Neural crest cell (in vitro differentiated cells): ENCODE measurements at places on chromosomes 7 and 10.

GRCh38 chr10:125661941-125662515, 20.9 kb downstream of the TEX36 start:
- no peak for DNase-seq

DNA sequence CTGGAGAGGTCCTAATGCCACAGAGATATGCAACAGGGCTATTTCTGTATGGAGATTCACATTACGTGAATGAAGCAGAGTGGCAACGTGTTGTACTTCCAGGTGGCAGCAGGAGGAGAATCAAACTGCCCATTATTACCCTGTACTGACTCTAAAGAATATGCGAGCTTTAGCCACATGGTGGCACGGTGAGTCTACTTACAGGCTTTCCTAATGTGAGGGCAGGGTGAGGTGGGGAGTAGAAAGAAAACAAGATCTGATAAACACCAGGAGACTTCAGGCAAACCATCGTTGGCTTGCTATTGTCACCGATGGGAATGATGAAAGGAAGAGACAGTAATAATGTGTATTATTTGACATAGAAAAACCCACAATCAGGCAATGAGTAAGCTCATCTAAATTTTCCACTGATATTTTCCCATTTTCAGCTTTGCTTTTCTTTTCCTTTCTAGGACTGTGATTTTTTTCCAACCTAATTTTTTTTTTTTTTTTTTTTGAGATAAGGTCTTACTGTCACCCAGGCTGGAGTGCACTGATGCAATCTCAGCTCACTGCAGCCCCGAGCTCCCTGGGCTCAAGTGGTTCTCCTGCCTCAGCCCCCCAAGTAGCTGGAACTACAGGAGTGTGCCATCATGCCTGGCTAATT, 164.3 kb downstream of the BTAF1 start:
- DNase-seq, result peak; percentile 53

DNA sequence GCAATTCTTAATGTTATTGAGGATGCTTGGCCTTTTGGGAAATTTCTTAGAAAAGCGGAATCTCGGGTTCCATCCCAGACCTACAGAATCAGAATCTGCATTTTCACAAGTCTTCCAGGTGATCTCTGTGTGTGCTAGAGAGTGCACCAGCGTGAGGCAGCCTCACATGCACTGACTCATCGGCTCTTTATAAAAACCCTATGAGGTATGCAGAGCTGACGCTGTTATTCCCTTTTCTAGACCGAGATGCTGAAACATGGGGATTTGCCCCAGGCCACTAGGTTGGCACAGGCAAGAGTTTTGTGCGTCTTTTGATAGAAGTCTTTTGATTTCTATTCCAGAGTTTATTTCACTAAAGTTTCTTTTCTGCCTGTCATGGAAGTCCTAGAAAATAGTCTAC, 61.2 kb downstream of the CDCA7L start:
- DNase-seq, result no peak

DNA sequence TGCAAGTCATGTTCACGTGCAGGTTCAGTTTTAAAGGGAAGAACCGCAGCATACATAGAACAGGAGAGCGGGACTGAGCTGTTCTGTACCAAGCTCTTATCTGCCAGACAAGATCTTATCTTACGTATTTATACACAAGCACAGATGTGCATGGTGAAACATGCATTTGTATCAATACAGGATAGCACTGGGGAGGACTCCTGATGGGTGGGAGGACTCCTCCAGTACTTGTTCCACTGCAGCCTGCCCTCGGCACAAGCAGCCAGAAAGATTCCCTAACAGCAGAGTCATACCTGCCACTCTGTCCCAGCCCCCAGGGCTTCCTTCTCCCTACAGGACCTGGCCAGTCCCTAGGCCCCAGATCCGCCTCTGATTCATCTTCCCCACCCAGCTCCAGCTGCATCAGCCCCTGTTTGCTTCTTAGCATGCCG, 13.2 kb upstream of the PRKCQ start:
- no peak for DNase-seq

GRCh38 chr10:113732966-113733365, 18.5 kb upstream of the PLEKHS1 start:
- no peak for DNase-seq

DNA sequence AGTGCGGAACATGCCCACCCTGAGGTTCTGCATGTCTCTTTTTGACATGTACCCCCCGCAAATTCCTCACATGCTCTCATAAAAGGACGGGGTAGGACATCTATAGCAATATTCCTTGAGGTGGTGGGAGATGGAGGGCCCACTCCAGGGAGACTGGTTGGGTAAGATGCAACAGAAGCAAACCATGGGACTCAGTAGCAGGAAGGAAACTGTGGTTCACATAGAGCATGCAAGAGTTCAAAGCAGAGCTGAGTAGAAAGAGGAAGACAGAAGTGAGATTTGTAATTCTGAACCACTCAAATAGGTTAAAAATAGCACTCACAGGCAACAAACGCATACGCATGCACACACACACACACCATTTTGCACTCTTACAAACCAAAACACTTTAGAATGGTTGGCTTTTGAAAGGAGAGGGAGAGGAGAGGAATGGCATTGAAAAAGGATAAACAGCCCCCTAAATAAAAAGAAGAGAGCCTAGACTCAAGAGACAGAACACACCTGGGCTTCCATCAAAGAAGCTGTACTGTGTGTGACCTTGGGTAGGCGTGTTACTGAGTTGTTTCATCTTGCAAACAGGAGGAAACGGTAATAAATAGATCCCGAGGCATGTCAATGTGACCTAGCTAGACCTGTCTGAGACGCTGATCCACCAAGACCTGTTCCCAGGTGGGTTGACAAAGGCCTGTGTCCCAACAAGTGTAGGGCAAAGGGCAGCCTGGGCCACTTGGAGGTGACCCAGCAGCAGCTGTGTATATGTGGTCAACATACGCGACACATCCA, 77.6 kb upstream of the LRRC4 start:
- no peak for DNase-seq

DNA sequence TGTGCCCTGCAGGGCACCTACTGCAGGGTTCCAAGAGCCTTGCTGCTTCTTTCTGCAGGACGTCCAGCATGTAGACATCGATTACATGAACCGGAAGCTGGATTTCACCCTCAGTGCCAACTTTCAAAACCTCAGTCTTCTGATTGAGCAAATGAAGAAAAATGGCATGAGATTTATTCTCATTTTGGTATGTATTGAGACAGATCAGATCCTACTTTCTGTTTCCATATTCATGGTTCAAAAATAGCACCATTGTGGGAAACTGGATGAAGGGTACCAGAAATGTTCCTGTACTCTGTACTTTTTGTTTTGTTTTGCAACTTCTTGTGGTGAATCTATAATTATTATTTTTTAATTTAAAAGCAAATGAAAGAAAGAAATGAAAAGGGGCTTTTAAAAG, 64.1 kb downstream of the MGAM2 start:
- no peak for DNase-seq
